IMR-90 (cell line): ENCODE measurements at places on chromosomes 5 and 9. TPM values are rescaled to one million over a fixed set of nuclear protein-coding genes. Genes with fewer than 3 reads are reported as not detected.

OTULINL gene
- 0.18 and 0.28 TPM in 2 replicates for total RNA-seq

ANGPTL2 gene
- total RNA-seq: 9.5 and 14.7 TPM in 2 replicates

BAAT gene
- under 0.01 TPM in 1 of 2 replicates, not detected in the other for total RNA-seq

MEGF10 gene
- not detected in 2 replicates for total RNA-seq

FOXI1 gene
- total RNA-seq: not detected in 2 replicates

SLC34A3 gene
- not detected in 2 replicates for total RNA-seq

DNA sequence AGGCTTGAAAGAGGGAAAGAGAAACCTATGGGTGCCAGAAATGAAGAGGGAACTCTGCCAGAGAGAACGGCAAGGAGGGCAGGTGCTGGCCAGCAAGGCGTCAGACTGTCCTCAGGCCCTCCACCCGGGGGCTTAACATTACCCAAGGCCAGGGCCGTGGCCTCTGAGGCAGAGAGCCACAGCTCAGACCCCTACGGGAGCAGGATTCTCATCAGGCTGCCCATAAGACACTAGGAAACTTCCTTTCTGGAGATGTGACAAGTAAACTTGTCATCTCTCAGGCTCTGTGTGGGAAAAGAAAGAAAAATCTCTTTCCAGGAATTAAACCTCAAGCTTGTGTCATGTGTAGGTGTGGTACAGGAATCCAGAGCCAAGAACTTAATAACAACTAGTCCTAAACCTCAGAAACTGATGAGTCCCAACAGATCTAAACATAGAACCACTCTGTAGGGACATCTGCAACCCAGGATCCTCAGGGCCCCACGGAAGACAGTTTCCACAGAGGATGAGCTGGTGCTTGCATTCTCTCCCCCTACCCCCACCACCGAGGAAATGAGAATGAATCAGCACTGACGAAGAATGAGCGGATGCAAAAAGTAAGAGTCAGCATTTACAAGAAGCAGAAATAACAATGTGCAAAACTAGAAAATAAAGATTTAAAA lies 74.3 kb downstream of the DCP2 start:
- peaks cover 18% of the 10 kb centered on the region for H3K4me1 ChIP-seq
- no peaks in the 10 kb centered on the region for H3K27me3 ChIP-seq
- H3K4me3 ChIP-seq: no peak overlapping the region
- H3K36me3 ChIP-seq: peaks cover 56% of the 10 kb centered on the region
- H3K27ac ChIP-seq: 0 out of 2 replicates have a peak overlapping the region, but pooled peaks have one; percentile 3

DNA sequence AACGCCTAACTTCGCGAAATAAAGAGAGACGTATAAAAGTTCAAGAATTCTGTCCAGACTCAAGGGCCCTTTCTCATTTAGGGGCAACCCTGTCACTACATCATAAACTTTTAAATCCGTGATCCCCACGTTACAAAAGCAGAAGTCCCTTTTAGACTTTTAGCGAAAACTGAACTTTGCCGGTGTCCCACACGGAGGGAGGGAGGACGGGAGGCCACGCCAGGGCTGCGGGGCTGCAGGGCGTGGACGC lies 515 bp upstream of the F2R start:
- H3K36me3 ChIP-seq: 0 out of 2 replicates have a peak, but pooled peaks cover 2% of the 10 kb centered on the region
- peak overlapping the region; percentile 31 for H3K27ac ChIP-seq
- no peak for DNase-seq
- peak overlapping the region; percentile 89 for H3K4me3 ChIP-seq
- H3K4me1 ChIP-seq: peaks cover 10% of the 10 kb centered on the region

GRCh38 chr9:68732405-68733020 lies 27.5 kb downstream of the PIP5K1B start:
- H3K4me1 ChIP-seq: no peaks in the 10 kb centered on the region
- no peak overlapping the region for H3K4me3 ChIP-seq
- H3K27ac ChIP-seq: no peak overlapping the region

DNA sequence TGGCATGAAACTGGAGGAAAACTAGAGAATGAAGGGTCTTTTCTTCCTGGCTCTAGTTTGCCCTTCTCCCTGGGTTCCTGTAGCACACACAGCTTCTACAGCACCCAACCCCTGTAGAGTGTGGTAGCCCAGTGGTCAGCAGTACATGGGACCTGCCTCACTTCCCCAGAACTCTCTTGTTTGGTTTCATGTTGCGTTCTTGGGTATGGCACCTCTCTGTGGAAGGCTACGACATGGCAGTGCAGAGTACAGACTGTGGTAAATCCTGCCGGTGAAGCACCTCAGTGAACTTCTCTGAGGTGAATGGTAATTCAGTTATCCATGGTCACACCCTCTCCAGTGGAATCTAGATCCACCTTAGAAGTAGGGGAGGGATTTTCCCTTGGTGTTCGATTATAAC lies 105.5 kb downstream of the TLR4 start:
- no peak overlapping the region for H3K27ac ChIP-seq
- H3K27me3 ChIP-seq: no peaks in the 10 kb centered on the region
- DNase-seq: no peak
- no peak overlapping the region for H3K4me3 ChIP-seq
- no peaks in the 10 kb centered on the region for H3K36me3 ChIP-seq
- H3K4me1 ChIP-seq: no peaks in the 10 kb centered on the region

GRCh38 chr9:105457560-105458294 lies 9.9 kb downstream of the FSD1L start:
- H3K27me3 ChIP-seq: no peaks in the 10 kb centered on the region
- peaks cover 4% of the 10 kb centered on the region for H3K4me1 ChIP-seq
- DNase-seq: no peak
- H3K36me3 ChIP-seq: peaks cover 6% of the 10 kb centered on the region
- H3K27ac ChIP-seq: no peak overlapping the region
- no peak overlapping the region for H3K4me3 ChIP-seq

- H3K4me1 ChIP-seq: no peaks in the 10 kb centered on the region; the same call in 1 of the 2 replicates
- H3K27ac ChIP-seq: peak overlapping the region; percentile 69; the same call in 1 of the 2 replicates
- no peak overlapping the region for H3K4me3 ChIP-seq
- no peaks in the 10 kb centered on the region for H3K27me3 ChIP-seq
- no peaks in the 10 kb centered on the region for H3K36me3 ChIP-seq
These were observed 41.2 kb upstream of the SVEP1 start for GRCh38 chr9:110620726-110621125.

- H3K4me3 ChIP-seq: no peak overlapping the region
- no peak overlapping the region for H3K27ac ChIP-seq
- DNase-seq: no peak
- H3K4me1 ChIP-seq: peaks cover 1% of the 10 kb centered on the region; the same call in 1 of the 2 replicates
- H3K36me3 ChIP-seq: no peaks in the 10 kb centered on the region
These were observed 85.9 kb downstream of the NTRK2 start for GRCh38 chr9:84755380-84755779.

DNA sequence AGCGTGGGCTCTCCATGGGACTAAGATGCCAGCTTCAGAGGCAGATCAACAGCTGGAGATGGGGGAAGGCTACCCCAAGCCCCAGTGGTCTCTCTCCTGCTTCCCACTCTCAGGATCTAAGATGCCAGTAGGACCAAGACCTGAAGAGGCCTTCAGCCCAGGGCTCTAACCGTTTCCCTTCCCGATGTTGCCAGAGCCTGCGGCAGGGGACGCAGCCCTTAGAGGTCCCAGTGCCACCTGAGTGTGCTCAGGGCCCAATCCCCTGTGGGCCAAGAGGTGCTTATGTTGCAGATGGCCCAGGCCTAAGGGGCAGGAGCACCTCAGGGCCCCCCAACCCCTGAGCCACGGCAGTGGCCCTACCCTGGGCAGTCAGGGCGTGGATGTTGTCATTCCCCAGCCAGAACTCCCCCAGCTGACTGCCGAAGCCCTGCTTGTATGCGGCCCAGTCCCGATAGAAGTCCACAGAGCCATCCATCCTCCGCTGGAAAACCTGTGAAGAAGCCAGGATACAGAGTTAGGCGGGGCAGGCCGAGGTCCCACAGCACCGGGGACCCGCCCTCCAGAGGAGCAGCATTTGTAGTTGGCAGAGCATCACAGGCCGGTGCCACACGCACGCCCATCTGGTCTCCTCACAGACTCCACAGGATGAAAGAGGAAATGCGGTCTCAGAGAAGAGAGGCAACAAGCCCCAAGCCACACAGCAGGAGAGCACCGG lies 5.4 kb downstream of the FCN1 start:
- H3K4me1 ChIP-seq: no peaks in the 10 kb centered on the region
- no peak overlapping the region for H3K27ac ChIP-seq
- DNase-seq: no peak
- H3K36me3 ChIP-seq: no peaks in the 10 kb centered on the region
- H3K4me3 ChIP-seq: no peak overlapping the region

DNA sequence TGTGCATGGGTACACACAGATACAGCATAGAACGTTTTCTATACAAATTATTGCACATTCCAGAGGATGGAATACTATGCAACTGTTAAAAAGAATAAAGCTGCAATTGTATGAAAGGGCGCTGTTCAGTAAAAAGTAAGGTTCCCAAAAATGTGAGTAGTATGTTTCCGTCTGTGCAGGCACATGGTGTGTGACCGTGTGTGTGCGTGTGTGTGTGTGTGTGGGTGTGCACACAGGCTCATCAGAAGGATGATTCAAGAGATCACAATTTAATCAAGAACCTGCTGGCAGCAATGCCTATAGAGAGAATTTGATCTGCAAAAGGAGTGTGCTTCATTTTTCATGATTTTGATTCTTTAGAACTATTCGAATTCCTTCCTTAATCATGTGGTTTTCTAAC lies 76.3 kb downstream of the SEMA4D start:
- peak overlapping the region; percentile 54; the same call in 1 of the 2 replicates for H3K27ac ChIP-seq
- no peaks in the 10 kb centered on the region for H3K36me3 ChIP-seq
- peaks cover 24% of the 10 kb centered on the region for H3K4me1 ChIP-seq
- DNase-seq: peak; percentile 77
- H3K4me3 ChIP-seq: no peak overlapping the region

- DNase-seq: no peak
- no peak overlapping the region for H3K27ac ChIP-seq
- peaks cover 8% of the 10 kb centered on the region; the same call in 1 of the 2 replicates for H3K27me3 ChIP-seq
- H3K4me3 ChIP-seq: no peak overlapping the region
These were observed 185.6 kb downstream of the C9orf50 start for GRCh38 chr9:129435291-129435690.

DNA sequence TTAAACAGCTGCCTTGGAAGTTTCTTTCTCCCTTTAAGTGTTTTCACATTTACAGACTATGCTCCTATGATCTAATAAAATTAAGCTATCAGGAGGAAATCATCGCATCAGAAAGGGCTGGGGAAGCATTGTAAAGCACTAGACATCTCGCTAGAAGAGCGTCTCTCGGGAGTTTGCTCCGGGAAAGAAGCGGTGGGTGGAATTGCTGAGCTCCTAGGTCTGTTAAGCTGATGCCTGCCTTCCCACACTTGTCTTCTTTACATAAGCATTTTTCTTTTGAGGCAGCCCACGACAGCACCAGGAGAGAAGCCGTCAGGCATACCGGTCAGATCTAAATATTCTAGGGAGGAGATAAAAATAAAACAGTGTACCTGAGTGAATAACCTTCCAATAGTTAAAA lies 541.7 kb upstream of the TUSC1 start:
- no peaks in the 10 kb centered on the region for H3K4me1 ChIP-seq
- no peak for DNase-seq
- H3K36me3 ChIP-seq: no peaks in the 10 kb centered on the region

- DNase-seq: no peak
- H3K4me1 ChIP-seq: peaks cover 13% of the 10 kb centered on the region
These were observed 28.7 kb downstream of the BICD2 start for GRCh38 chr9:92735636-92736562.

DNA sequence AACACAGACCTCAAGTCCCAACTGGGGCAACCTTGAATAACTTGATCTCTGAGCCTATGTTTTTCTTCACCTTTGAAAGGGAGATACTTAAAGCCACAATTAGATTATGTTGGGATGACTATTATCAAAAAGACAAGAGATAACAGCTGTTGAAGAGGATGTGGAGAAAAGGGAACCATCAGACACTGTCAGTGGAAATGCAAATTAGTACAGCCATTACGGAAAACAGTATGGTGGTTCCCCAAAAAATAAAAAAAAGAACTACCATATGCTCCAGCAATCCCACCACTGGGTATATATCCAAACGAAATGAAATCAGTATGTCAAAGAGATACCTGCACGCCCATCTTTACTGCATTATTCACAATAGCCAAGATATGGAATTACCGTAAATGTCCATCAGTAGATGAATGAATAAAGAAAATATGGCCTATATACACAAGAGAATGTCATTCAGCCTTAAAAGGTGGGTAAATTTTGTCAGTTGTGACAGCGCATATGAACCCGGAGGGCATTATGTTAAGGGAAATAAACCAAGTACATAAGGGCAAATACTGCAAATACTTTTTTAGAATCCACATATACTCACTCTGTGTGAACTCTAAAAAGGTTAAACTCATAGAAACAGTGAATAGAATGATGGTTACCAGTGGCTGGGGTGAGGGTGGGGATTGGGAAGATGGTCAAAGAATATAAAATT lies 12.7 kb downstream of the FAT2 start:
- no peak overlapping the region for H3K4me3 ChIP-seq
- H3K27ac ChIP-seq: no peak overlapping the region
- no peaks in the 10 kb centered on the region for H3K36me3 ChIP-seq
- DNase-seq: no peak
- no peaks in the 10 kb centered on the region for H3K4me1 ChIP-seq
- H3K27me3 ChIP-seq: peaks cover 14% of the 10 kb centered on the region

DNA sequence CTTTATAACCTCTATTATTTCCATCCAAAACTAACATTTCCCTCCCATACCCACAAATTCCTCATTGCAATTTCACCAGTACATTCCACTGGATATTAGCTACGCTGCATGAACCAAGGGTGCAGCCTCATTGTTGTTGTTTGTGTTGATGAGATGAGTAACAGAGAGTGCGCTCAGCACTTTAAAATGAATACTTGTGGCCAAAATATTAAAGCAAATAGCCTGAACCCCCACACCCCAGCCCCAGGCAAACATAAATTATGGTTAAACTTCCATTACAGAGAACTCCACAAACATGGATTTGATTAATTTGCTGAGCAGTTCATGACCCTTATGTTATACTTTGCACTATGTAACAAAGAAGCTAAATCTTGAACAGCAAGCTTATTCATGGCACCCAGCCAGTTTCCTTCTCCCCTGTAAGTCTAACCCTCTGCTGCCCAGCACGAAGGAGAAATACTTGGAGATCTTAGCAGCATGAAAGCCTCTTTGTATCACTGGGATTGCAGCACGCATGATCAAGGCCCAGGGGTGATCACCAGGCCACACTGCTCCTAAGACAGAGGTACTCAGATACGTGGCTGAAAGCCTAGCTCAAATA lies 205.0 kb downstream of the DOCK8 start:
- DNase-seq: no peak
- no peaks in the 10 kb centered on the region for H3K4me1 ChIP-seq
- no peaks in the 10 kb centered on the region for H3K36me3 ChIP-seq
- H3K27me3 ChIP-seq: no peaks in the 10 kb centered on the region
- H3K4me3 ChIP-seq: no peak overlapping the region

GRCh38 chr9:136316896-136317676 lies 10.3 kb upstream of the GPSM1 start:
- no peaks in the 10 kb centered on the region for H3K36me3 ChIP-seq
- peaks cover 3% of the 10 kb centered on the region; the same call in 1 of the 2 replicates for H3K4me1 ChIP-seq
- H3K4me3 ChIP-seq: no peak overlapping the region
- H3K27ac ChIP-seq: no peak overlapping the region
- no peaks in the 10 kb centered on the region for H3K27me3 ChIP-seq

DNA sequence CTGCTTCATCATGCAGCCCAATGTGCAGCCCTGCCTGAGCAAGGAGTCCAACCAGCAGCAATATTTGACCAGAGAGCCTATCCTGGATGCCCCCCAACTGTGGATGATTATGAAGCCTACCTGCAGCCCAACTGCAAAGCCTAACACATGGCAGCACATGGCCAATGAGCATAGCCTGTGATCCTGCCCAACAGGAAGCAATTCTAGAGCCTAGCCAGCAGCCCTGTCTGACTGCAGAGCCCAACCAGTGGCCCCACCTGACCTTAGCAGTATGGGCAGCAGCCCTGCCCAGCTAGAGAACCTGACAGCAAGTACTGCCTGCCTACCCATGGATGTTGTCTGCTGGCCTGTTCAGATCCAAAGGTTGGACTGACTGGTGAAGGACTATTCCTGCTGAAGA lies 97.3 kb upstream of the SH3GL2 start:
- no peak for DNase-seq
- H3K27ac ChIP-seq: no peak overlapping the region
- H3K36me3 ChIP-seq: no peaks in the 10 kb centered on the region
- no peaks in the 10 kb centered on the region for H3K27me3 ChIP-seq
- no peaks in the 10 kb centered on the region for H3K4me1 ChIP-seq
